AG08395 (cell line): ENCODE measurements at places on chromosomes 4 and X.

- no peak for DNase-seq
Observed at GRCh38 chrX:13142891-13143290, 98.5 kb upstream of the FAM9C start.

DNA sequence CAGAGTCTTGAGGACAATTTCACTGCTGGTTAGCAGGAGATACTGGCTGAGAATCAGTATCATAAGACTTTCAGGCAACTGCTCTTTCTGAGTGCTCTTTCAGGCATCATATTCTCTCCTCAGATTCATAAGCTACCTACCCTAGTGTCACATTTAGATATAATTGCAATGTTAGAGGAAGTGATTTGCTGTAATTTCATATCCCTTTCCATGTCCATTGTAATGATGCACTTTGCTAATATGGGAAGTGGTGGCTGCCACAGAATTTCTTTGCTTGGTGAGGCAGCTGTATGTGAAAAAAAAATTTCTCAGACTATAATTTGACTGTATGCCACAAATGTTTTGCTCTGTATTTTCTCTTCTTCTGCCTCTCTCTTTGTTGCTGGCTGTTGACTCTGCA, 63.3 kb downstream of the DOCK11 start:
- DNase-seq: no peak

DNA sequence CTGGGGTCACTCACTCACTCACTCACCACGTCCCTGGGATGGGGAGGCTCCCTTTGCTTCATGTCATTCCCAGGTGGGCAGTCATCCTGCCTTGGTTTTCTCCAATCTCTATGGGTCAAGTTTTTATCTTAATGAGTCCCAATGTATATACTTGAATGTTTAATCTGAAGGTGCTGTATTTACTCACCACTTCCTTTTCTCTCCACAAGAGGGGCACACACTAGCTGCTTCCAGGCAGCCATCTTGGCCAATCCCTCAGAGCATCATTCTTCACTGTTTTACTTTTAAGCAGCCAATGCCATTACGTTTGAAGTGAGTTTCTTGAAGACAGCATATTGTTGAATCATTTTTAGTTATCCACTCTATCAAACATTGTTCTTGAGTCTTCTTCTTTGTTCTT, 153.4 kb upstream of the ARSJ start:
- DNase-seq: no peak

DNA sequence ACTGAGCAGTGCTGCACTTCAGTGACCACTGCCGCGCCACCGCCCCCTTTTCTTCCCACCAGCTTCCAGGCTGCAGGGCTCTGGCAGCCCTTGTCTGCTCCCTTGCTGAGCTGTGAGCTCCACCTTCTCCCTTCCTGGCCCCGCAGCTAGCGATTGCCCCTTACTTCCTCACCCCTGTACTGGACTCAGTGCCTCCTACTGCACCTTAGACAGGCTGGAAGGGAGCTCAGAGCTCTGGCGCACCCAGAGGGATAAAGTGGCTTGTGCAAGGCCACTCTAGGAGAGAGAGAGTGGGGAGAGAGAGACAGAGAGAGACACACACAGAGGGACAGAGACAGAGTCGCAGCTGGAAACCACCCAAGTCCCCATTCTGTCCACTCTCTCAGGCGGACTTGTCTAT, 6.0 kb downstream of the RASL11B start:
- DNase-seq: no peak

GRCh38 chr4:186298031-186298647, 32.1 kb downstream of the F11 start:
- DNase-seq: no peak

- DNase-seq: peak; percentile 2
Observed at GRCh38 chr4:80619070-80619674, 283.6 kb downstream of the CFAP299 start.
